Frontal cortex (tissue), 4 donors: ENCODE measurements at places on chromosomes 1 and 21.

- DNase-seq = no peak
Observed at GRCh38 chr1:63967901-63968300, 194.1 kb downstream of the ROR1 start.

DNA sequence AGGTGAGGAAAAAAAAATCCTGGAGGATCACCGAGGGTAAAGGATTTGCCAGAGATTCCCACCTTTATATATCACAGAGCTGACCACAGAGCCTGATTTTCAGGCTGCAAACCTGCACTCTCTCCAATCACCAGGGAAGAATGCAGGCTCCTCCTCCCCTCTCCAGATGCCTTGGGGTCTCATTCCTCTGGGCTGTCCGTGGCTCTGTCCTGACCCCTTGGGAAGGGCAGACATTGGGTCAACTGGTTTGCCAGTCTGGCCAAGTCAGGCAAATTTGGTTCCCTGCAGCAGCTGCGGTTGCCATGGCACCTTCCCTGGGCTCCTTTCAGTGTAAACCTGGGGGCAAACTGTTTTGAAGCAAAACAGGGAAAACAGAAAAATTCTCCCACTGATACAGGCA lies 11.6 kb upstream of the OPRD1 start:
- DNase-seq = no peak

DNA sequence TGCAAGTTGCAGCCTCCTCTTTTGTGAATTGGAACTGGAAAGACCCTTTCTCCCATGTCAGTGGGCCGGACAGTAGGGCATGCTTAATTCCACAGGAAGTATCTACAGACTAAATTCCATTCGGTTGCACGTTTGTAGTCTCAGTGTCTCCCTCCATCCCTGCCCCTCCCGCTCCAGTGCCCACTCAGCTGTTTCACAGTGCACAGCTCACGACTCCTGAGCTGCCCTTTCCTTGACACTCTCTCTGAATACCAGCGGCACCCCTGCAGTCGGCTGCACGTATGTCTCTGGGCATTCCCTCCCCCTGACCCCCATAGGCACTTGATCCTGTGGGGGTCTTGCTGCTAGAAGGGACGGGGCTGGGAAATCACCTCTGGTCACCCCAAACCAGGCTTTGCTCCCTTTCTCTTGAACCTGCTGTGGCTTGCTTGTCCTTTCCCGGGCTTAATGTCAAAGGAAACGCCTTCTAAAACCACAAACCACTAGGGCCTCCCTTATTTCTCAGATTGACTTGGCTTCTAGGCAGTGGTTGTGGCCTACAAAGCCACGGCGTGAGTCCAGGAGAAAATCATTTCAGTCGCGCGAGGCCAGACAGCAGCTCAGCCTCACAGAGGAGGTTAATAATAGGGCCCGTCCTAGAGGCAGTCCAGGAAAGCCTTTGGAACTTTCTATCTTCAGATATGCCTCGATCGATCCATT lies 365.3 kb upstream of the PROX1 start:
- no peak for DNase-seq

DNA sequence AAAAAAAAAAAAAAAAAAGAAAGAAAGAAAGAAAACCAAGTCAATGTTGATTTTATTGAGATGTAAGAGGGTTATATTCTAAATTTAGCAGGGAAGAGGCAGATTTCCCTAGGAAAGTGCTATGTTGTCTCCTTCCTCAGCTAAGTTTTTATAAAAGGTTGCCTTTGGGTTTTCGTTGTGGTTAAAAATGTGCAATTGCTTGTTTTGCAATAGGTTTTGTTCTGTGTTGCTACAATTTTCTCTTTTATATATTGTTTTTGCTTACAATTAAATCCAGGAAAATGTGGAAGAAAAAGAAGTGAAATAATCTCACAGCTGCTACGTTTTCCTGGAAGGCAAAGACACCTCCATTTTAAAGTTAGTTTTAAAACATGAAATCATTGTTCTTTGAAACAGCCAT lies 136.7 kb upstream of the C1orf105 start:
- DNase-seq = no peak

- DNase-seq = no peak
Observed at GRCh38 chr1:111672331-111672730, 52.7 kb downstream of the RAP1A start.

DNA sequence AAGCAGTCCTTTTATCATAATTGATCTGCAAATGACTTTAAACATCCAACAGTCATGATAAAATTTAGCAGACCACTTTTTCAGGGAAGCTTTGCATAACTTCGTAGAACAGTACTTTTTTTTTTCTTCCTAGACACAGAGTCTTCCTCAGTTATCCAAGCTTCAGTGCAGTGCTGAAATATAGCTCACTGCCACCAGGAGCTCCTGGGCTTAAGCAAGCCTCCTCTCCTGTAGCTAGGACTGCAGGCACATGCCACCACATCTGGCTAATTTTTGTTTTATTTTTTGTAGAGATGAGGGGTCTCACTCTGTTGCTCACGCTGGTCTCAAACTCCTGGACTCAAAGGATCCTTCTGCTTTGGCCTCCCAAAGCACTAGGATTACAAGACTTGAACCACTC lies 3.8 kb downstream of the F13B start:
- DNase-seq = no peak

DNA sequence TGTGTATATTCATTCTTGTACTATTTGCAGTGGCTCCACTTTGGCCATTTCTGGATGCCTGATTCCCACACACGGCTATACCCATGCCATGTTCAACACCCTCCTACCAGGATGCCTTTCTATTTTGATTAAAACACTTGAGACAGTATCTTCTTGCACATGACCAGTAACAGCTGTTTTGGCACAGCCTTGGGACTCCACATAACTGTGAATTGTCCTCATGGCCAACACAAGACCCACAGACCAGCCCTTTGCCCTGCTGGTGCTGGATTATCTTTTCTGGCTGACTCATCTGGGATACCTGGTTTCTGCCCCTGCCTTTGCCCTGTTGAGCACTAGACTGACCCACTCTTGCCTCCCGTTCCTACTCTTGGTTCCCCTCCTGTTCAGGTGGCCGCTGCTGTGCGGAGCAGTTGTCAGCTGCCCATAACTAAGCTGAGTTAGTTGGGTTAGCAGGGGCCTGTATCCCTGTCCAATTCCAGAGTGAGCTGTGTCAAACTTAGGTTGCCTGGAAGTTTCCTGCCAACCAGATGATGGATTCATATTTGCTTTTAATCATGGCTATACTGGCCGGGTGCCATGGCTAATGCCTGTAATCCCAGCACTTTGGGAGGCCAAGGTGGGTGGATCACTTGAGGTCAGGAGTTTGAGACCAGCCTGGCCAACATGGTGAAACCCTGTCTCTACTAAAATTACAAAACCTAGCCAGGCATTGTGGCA lies 10.8 kb upstream of the EYA3 start:
- DNase-seq = no peak

DNA sequence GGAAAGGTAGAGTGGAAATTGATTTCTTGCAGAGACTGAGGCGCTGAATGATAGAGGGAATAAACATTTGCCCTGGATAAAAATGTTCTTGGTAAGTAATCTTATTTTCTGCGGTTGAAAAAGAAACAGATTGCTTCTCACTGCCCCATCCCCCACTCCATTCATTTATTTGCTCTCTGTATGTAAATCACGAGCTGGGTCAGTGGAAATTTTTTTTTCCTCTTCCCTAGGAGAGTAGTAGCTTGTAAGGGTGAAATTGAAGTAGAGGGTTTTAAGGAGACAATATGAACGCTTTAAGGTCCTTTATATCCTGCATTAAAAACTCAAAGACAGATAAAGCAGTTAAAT lies 1.4 kb upstream of the BRINP3 start:
- DNase-seq = no peak

- no peak for DNase-seq
Observed at GRCh38 chr1:154186177-154186576, 5.7 kb downstream of the TPM3 start.

- DNase-seq = no peak
Observed at GRCh38 chr1:24043345-24044032, 63.4 kb upstream of the SRSF10 start.

DNA sequence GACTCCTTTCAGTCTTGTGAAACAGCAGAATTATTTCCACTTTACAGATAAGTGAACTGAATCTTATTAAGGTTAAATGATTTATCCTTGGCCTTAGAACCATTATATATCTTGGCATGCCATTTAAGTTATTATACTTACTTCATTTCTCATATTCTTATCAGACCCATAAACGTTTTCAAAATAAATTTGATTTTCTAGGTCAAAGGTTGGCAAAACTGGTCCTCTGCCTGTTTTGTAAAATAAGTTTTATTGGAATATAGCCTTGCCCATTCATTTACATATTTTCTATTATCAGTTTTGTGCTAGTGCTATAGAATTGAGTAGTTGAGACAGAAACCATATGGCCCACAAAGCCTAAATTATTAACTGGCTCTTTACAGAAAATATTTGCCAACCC lies 32.9 kb upstream of the SNRPE start:
- no peak for DNase-seq

GRCh38 chr1:180952657-180953013 lies 39.9 kb downstream of the KIAA1614 start:
- DNase-seq = no peak

- DNase-seq = no peak
Observed at GRCh38 chr1:168291222-168291837, 10.7 kb downstream of the TBX19 start.

DNA sequence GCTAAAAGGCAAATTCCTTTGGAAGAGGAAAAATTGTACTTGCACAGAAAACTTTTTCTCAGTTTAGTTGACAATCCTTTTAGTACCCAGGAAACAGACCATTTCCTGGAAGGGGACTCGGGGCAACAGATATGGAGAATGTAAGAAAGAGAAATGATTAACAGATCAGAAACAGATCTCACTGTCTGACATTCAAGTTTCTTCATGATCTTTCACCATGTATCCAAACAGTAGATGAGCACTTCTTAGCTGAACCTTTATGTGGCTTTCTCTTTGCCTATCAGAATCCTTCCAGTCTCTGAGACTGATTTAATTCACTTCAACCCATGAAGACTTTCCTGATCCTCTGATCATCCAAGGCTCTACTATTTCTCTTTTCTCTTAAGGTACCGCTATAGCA lies 2.7 kb downstream of the TTLL7 start:
- no peak for DNase-seq

DNA sequence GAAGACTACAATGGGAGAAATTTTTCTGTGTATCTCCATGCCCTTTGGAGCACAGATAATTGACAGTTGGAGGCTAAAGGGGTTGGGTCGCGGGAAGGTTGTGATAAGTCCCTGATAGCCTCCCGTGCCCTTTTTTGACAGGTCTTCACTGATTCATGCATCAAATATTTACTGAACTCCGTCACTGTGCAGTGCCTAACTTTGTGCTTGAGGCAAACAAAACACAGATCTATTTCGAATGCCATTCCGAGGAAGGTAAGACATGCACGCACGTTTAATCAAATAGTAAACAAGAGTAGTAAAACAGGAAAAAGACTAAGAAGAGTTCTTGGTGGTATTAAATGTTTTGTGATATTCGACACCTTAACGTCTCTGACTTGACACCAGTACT lies 494 bp upstream of the PIP5K1A start:
- no peak for DNase-seq

DNA sequence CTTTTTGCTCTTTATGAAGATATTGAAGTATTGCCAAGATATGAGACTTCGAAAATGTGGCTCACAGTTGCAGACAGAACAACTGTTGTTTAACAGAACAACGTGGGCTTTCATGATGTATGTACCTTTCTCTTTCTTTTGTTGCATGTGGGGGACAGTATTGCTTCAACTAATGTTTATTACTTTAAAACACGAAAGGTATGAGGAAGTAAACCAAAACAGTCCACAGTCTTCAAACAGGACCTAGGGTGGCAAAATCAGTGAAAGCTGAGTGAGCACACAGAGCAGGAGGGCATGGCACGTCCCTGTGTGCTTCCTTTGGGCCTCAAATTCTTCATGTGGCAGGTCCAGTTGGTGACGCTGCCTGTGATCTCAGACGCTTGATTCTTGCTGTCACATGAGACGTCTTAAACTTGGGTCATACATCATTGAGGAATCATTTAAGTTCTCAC lies 7.8 kb upstream of the CHAF1B start:
- no peak for DNase-seq

DNA sequence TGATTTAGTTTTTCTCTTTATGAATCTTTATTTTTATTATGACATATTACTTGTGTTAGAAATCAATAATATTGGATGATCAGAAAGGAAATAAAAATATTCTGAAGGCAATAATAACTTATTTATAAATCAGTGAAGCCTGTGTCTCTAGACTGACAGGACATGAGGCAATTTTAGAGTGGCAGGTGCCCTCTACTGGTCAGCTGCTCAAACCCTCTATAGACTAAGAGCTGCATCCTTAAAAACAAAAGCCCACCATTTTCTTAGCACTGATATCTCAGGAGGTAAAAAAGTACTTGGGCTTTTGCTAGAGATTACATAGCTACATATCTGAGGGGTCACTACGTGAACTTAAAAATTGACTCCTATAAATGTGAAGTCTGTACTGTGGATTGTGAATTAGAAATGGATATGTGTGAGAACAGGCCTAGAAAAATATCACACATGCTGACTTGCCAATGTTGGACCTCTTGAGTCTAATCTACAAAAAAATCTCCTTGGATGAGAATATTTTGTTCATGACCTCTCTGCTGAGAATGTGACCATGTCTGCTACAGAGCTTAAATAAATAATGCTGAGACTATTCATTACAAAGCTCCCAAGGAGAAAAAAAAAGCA lies 597.9 kb upstream of the ADAMTS5 start:
- peak; percentile 14 for DNase-seq

- DNase-seq = no peak
Observed at GRCh38 chr1:91603409-91603808, 102.8 kb downstream of the CDC7 start.

GRCh38 chr1:67942274-67942673 lies 108.2 kb downstream of the DIRAS3 start:
- no peak for DNase-seq

- no peak for DNase-seq
Observed at GRCh38 chr1:183101841-183102276, 78.6 kb downstream of the LAMC1 start.

GRCh38 chr1:41615316-41615715 lies 130.8 kb upstream of the EDN2 start:
- DNase-seq = no peak

DNA sequence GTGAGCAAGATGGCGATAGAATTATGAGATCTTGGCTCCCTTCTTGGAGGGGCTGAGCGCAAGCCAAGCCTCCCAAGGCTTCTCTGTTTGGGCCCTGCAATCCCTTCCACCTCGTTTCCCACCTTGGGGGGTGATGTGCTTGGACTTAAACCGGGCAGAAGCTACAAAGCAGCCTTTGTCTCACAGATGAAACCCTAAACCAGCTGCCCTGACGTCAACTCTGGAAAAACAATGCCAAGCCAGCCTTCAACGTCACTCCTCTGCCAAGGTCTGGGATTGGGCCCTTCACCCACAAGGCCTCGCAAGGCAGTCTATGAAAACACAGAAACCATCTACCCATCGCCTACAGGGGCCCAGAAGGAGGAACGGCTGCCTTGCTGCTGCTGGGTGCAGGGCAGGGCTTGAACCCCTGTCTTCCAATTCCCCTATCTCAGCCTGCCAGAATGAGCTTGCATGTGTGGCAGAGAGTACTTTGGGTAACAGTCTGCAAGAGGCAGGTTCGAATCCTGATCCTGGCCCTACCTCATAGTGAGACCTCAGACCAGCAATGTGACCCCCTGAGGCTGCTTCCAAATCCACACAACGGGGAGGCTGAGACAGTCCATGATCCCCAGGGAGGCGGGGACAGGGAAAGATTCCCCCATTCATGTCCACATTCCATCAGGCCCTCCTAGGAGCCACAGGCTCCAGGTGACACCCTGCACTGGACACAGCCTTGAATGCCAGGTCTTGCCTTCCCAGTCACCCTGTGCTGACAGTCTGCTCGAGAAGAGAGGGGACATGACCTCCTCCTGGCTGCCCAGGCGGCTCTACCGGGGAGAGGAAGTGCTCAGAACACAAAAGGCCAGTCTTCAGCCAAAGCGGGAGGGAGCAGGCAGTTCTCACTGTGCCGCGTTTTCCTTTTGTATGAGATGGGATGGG lies 15.0 kb downstream of the IFFO2 start:
- peak; percentile 71 for DNase-seq
